A549 treated with dexamethasone at 1 μM for 4 hours (cell line): ENCODE measurements at places on chromosomes 3 and 15. TPM values are rescaled to one million over a fixed set of nuclear protein-coding genes. Genes with fewer than 3 reads are reported as not detected.

Gene UNC13C
- not detected in 5 replicates for total RNA-seq

Gene PIGB
- 12.2 to 15.2 TPM (median 13.9 TPM) in 5 replicates for total RNA-seq

Gene C3orf85
- total RNA-seq = not detected in 5 replicates

Gene C3orf22
- total RNA-seq = not detected in 5 replicates

Gene SSUH2
- total RNA-seq = 0.45 to 1.4 TPM (median 0.82 TPM) in 5 replicates

Gene TP63
- total RNA-seq = 0.09 to 0.30 TPM (median 0.18 TPM) in 5 replicates

Gene CTXN2
- 0.02 to 0.05 TPM (median 0.03 TPM) in 3 of 5 replicates, not detected in the others for total RNA-seq

Gene UQCC5
- total RNA-seq = 47.1 to 85.1 TPM (median 48.4 TPM) in 5 replicates

Gene LOXL1
- 0.53 to 1.3 TPM (median 0.74 TPM) in 5 replicates for total RNA-seq

Gene OR5K2
- total RNA-seq = not detected in 5 replicates

Gene ESYT3
- total RNA-seq = 0.36 to 0.79 TPM (median 0.52 TPM) in 5 replicates

Gene TF
- total RNA-seq = 0.50 to 2.0 TPM (median 1.2 TPM) in 5 replicates

Gene IL17RB
- total RNA-seq = 0.41 to 1.00 TPM (median 0.69 TPM) in 5 replicates

Gene AMOTL2
- 40.5 to 55.8 TPM (median 52.6 TPM) in 5 replicates for total RNA-seq

Gene REC114
- total RNA-seq = not detected in 5 replicates

Gene CCR1
- total RNA-seq = not detected in 5 replicates

Gene ARPIN
- 10.3 to 14.4 TPM (median 13.8 TPM) in 5 replicates for total RNA-seq

Gene TIMP4
- 10.6 to 13.2 TPM (median 11.0 TPM) in 5 replicates for total RNA-seq

Gene FETUB
- total RNA-seq = 0.13 to 0.38 TPM (median 0.23 TPM) in 5 replicates

Gene BNIP2
- total RNA-seq = 63.3 to 94.7 TPM (median 76.0 TPM) in 5 replicates

Gene POLQ
- total RNA-seq = 5.3 to 8.1 TPM (median 6.7 TPM) in 5 replicates
